Endothelial cell of coronary artery (primary cell): ENCODE measurements at places on chromosomes 2 and 18. TPM values are rescaled to one million over a fixed set of nuclear protein-coding genes. Genes with fewer than 3 reads are reported as not detected.

RTP5 gene
- total RNA-seq = not detected in 2 replicates

ERICH2 gene
- total RNA-seq = not detected in 2 replicates

KCNG3 gene
- under 0.01 TPM in 1 of 2 replicates, not detected in the other for total RNA-seq

FASTKD2 gene
- 41.6 and 43.5 TPM in 2 replicates for total RNA-seq

AOX1 gene
- total RNA-seq = 3.9 and 14.3 TPM in 2 replicates

CABLES1 gene
- 22.7 and 28.6 TPM in 2 replicates for total RNA-seq

C2orf66 gene
- total RNA-seq = 0.09 TPM in 2 replicates

LCT gene
- total RNA-seq = not detected in 2 replicates

POTEC gene
- total RNA-seq = not detected in 2 replicates

ABCG8 gene
- not detected in 2 replicates for total RNA-seq

CHST9 gene
- total RNA-seq = not detected in 2 replicates

FLACC1 gene
- 0.36 and 1.0 TPM in 2 replicates for total RNA-seq

LTBP1 gene
- 10.7 and 49.4 TPM in 2 replicates for total RNA-seq

IL1F10 gene
- not detected in 2 replicates for total RNA-seq

CYB5A gene
- total RNA-seq = 48.6 and 54.9 TPM in 2 replicates

RAMP1 gene
- 0.19 TPM in 1 of 2 replicates, not detected in the other for total RNA-seq

TPO gene
- total RNA-seq = not detected in 2 replicates

UGT1A5 gene
- not detected in 2 replicates for total RNA-seq

GLB1L gene
- 3.3 and 4.0 TPM in 2 replicates for total RNA-seq

SLC8A1 gene
- total RNA-seq = 4.6 and 6.4 TPM in 2 replicates

TDRD15 gene
- total RNA-seq = under 0.01 TPM in 1 of 2 replicates, not detected in the other

TUBB8B gene
- not detected in 2 replicates for total RNA-seq

NCKAP5 gene
- total RNA-seq = 0.27 and 0.38 TPM in 2 replicates

GKN2 gene
- 0.18 TPM in 1 of 2 replicates, not detected in the other for total RNA-seq

CDH7 gene
- not detected in 2 replicates for total RNA-seq

DYNAP gene
- total RNA-seq = not detected in 2 replicates

SAP130 gene
- 2.9 and 3.4 TPM in 2 replicates for total RNA-seq

BUB1 gene
- 12.2 and 30.2 TPM in 2 replicates for total RNA-seq

MC4R gene
- not detected in 2 replicates for total RNA-seq

MOGAT1 gene
- not detected in 2 replicates for total RNA-seq

CFAP210 gene
- total RNA-seq = not detected in 2 replicates

TET3 gene
- 4.6 and 5.7 TPM in 2 replicates for total RNA-seq

IL36A gene
- total RNA-seq = 0.09 TPM in 1 of 2 replicates, not detected in the other

FHOD3 gene
- total RNA-seq = 0.94 and 4.0 TPM in 2 replicates

FEV gene
- total RNA-seq = not detected in 2 replicates

DLX1 gene
- total RNA-seq = under 0.01 TPM in 2 replicates

IL1R2 gene
- total RNA-seq = 0.19 TPM in 1 of 2 replicates, not detected in the other

METTL4 gene
- total RNA-seq = 7.7 and 10.0 TPM in 2 replicates

CDKL4 gene
- total RNA-seq = 0.56 and 0.81 TPM in 2 replicates

TEKT4 gene
- total RNA-seq = not detected in 2 replicates

HRH4 gene
- total RNA-seq = not detected in 2 replicates

GALR1 gene
- total RNA-seq = not detected in 2 replicates

FHL2 gene
- 114 and 133 TPM in 2 replicates for total RNA-seq

WDR7 gene
- 17.1 and 25.6 TPM in 2 replicates for total RNA-seq

TTR gene
- not detected in 2 replicates for total RNA-seq

TMEM163 gene
- 2.3 and 6.6 TPM in 2 replicates for total RNA-seq

RAD51AP2 gene
- not detected in 2 replicates for total RNA-seq

GTF3C2 gene
- total RNA-seq = 23.6 and 23.8 TPM in 2 replicates

SLC5A7 gene
- not detected in 2 replicates for total RNA-seq

RSAD2 gene
- 0.19 and 0.36 TPM in 2 replicates for total RNA-seq

C2orf80 gene
- total RNA-seq = not detected in 2 replicates

OXER1 gene
- not detected in 2 replicates for total RNA-seq
